ENCODE measurements at places on chromosomes 2 and 18.
A peak's percentile ranks its signal among the peaks of the same experiment; 100 is the strongest.

GRCh38 chr2:160201849-160202539 is 1.9 kb upstream of the ITGB6 start:
- DNase-seq: no peak

GRCh38 chr2:16079637-16080036 is 139.3 kb downstream of the MYCN start:
- no peak for DNase-seq

DNA sequence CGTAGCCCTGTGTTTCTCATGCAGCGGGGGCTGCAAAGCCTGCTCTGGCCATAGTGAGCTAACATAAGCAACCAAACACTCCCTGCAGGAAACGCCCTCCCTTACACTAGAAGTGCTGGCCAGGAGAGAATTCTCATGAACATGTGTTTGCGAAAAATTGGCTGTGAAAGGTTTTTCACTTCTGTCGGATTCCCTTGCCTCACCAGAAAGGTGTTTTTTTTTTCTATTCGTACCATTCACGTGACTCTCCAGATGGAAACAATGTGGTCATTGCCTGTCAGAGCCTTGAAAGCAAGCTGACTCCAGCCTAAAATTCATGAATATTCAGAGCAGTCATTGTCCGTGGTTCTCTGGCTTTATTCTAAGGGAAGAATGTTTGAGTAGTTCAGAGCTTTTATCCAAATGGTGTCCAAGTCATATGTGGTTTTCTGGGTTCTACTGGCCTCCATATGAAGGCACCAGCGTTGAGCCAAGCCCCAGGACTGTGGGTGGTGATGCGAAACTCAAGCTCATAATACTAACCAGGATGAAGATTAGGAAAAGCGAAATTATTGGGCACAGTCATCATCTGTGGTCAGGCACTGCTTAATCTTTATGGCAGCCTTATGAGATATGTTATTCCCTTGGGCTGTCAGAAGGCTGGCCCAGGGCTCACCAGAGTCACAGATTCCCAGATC is 236.4 kb downstream of the ALPK2 start:
- DNase-seq: no peak

- DNase-seq: no peak
Observed at GRCh38 chr2:2931318-2932075, 446.1 kb downstream of the EIPR1 start.

DNA sequence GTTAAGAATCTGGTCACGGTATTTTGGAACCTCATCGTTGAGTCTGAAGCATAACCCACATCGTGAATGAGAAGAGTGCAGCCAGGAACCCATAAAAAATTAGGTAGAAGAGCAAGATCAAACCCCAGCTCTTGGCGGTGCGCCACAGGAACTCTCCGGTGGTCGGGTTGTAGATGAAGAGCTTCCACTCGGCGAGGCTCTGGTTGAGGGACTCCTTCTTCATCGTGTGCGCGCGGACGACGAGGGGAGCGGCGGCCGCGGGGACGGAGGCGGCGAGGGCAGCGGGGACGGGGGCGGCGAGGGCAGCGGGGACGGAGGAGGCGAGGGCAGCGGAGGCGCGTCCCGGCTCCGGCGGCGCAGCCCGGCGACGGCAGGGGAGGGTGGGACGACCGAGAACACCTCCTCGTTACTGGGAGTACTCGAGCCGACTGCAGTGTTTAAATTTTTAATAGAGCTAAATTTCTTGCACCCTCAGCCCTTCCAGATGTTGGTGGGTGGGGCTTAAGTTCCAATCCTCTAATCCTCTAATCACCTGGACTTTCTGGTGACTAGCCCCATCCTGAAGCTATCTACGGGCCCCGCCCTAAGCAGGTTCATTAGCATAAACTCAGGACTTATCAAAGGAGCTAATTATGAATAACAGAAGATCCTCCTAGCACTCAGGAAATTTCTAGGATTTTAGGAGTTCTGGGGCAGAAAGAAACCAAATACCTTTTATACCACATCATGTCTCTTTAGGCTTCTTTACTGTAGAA is 20.4 kb upstream of the PAPOLG start:
- DNase-seq: peak; percentile 3

DNA sequence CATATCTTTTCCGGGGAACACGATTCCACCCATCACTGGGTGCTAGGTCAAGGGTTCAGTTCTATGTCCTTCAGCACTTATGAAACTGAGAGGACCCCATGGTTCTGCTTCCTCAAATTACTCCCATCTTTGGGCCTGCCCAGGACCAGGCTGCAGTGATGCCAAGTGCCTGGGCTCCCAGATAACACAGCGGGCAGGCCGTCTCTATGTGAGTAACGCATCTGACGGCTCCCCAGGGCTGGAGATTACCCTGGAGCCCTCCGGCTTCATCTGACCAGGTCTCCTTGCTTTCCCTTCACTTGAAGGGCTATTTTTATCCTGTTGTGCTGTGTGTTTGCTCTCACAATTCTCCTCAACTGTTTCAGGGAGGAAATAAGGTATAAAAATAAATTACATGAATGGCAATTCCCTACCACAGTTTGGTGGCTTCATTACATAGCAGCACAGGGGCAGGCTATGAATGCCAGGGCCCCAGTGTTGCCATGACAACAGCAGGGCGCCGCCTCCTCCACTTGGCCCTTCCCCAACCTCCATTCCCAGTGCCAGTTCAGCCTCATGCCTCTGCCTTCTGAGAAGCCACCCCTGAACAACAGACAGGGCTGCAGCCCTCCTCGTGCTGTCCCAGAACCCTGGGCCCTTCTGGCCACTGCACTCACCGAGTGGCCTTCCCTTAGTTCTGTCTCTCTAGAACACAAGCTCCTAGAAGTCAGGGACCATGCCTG is 25.4 kb upstream of the TMEM131 start:
- DNase-seq: no peak

DNA sequence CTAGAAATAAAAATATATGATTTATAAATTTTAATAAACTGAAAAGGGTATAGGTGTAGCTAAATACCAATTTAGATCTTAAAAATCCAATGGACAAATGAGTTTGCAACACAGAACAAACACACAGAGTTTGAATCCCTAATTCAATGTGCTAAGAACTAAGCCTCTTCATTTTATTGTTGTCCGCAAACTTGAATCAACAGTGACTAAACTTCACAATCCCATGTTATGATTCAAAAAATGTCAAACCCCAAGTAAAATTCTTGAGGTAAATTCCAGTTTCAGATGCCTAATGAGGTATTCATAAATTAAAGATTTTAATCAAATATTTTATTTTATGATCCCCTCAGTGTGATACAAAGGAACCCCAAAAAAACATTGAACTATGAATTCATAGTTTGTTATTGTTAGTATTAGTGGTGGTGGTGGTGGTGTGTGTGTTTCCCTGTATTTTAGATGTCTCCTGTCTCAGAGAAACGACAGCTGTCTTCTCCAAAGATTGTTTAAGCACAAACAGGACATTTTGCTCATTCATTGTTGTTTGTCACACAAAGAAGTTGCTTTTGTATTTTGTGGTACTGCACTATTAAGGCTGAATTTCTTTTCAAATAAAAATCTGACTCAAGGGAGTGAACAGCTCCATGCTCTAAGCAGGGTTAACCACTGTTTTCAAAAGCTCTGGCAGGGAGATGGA is 259.8 kb downstream of the OSR1 start:
- DNase-seq: no peak

DNA sequence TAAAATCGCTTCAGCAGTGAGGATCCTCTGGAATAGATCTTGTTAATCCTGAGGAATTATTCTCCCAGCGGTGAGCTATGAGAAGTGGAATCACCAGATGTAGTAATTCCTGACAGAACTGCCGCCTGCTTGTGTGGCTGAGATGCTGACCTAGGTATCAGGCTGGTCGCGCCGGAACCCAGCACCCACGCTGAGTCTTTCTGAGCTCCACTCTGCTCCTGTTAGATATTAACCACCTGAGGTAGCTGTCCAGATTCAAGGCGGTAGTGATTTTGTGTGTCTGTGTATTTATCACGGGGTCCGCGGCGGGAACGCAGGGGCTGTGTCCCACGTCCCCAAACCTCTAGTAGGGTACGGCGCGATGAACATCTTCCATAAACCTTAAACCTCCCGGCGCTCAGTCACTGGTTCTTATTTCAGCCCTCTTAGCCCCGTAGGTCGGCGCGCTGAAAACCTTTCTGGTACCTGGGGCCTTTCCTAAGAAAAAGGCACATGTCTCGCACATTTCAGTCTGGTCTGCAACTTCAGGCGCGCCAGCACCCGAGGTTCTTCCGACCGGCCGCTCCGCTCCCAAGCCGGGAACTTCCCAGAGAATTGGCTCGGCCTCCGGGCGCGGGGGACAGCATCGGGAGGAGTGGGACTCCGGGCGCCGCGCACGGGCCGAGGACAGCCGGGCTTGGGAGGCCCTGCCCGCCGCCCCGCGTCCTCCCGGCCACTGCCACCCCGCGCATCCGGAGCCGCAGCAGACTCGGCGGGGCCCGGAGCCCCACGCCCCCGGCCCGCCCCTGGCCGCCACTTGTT is 542 bp upstream of the CNNM3 start:
- DNase-seq: no peak

GRCh38 chr2:130834091-130834930 is 2.4 kb upstream of the ARHGEF4 start:
- DNase-seq: no peak

- no peak for DNase-seq
Observed at GRCh38 chr2:234444893-234445292, 52.0 kb downstream of the ARL4C start.

GRCh38 chr2:98801921-98802321 is 71.0 kb upstream of the MGAT4A start:
- DNase-seq: no peak

DNA sequence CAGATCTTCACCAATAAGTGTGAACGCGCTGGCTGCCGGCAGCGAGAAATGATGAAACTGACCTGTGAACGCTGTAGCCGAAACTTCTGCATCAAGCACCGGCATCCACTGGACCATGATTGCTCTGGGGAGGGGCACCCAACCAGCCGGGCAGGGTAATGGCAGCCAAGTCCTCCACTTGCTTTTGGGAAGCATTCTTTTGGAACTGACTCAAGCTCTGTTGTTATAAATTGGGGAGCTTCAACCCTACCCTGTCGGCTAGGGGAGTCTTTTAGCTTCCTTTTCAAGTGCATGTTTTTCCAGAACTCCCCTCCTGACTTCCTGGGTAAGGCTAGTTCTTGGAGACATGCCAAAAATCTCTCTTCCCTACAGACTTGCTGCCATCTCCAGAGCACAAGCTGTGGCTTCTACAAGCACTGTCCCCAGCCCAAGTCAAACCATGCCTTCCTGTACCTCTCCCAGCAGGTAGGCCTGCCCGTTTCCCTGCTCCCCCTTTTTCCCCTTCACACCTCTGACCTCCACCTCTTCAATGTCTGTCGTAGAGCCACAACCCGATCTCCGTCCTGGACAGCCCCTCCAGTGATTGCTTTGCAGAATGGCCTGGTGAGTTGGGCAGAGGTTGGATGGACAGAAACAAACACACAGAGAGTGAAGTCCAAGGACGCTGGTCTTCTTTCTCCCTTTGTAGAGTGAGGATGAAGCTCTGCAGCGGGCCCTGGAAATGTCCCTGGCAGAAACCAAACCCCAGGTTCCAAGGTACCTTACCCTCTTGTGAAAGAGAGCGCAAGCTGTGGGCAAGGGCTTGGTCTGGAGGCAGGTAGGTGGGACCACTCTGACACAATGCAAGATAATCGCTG is 1.5 kb downstream of the ZFAND2B start:
- DNase-seq: no peak

- no peak for DNase-seq
Observed at GRCh38 chr2:39483534-39483933, 46.4 kb upstream of the MAP4K3 start.

DNA sequence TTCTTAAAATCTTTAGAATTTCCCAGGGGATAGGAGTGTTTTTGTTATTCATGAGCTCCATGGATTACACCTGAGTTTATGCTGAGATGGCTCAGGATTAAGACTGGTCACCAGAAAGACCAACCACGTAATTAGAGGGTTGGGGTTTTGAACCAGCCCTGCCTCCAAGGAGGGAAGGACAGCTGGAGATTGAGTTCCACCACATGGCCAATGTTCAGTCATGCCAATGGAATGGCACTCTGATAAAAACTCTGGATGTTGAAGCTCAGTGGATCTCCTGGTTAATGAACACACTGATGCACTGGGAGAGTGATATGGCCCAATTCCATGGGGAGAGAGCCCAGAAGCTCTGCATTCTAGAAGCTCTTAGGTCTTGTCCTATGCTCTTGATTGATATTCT is 38.7 kb upstream of the PTPN4 start:
- DNase-seq: no peak

GRCh38 chr2:119352357-119352756 is 14.3 kb downstream of the C2orf76 start:
- no peak for DNase-seq

- DNase-seq: no peak
Observed at GRCh38 chr2:28976584-28976983, 4.5 kb upstream of the TOGARAM2 start.

- DNase-seq: no peak
Observed at GRCh38 chr18:73286584-73286983, 418.8 kb upstream of the NETO1 start.

DNA sequence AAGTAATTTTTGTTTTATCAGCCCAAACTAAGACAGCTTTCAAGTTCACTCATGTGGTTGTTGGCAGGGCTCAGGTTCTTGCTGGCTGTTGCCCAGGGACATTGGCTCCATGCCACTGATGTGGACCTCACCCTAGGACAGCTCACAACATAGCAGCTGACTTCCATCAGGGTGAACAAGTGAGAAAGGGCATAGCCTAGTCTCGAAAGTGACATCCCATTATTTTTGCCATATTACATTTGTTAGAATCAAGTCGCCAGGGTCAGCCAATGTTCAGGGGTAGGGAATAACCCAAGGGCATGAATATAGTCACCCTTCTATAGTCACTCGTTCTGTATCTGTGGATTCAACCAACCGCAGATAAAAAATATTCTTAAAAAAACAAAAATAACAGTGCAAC is 10.7 kb upstream of the CWC22 start:
- DNase-seq: no peak

GRCh38 chr2:220981926-220982325 is 590.2 kb downstream of the EPHA4 start:
- no peak for DNase-seq

- no peak for DNase-seq
Observed at GRCh38 chr18:79585395-79586370, 93.9 kb upstream of the CTDP1 start.

DNA sequence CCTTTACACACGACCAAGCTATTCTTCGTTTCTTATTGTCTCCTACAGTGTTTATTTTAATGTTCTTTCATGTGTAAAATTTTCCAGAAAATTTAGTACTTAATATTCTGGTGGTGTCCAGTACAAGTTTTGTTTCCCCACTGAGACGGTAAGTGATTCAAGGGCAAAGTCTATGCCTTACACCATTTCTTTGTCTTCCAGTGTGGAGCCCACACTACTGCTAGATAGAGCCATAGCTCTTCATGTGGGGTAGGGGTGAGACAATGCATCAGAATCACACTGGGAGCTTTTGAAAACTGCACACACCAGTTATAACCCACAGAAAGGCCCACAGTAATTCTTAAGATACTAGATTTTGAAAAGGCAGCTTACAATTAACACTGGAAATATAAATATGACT is 125.6 kb downstream of the TDRD15 start:
- no peak for DNase-seq

GRCh38 chr2:8198766-8199382 is 483.0 kb upstream of the ID2 start:
- DNase-seq: no peak

GRCh38 chr2:205766779-205767359 is 84.6 kb downstream of the NRP2 start:
- peak; percentile 24 for DNase-seq

GRCh38 chr18:80201739-80202138 is 45.6 kb downstream of the PARD6G start:
- no peak for DNase-seq

- DNase-seq: no peak
Observed at GRCh38 chr2:12685145-12685544, 31.6 kb upstream of the TRIB2 start.
